ENCODE measurements at places on chromosomes 2 and 18.

DNA sequence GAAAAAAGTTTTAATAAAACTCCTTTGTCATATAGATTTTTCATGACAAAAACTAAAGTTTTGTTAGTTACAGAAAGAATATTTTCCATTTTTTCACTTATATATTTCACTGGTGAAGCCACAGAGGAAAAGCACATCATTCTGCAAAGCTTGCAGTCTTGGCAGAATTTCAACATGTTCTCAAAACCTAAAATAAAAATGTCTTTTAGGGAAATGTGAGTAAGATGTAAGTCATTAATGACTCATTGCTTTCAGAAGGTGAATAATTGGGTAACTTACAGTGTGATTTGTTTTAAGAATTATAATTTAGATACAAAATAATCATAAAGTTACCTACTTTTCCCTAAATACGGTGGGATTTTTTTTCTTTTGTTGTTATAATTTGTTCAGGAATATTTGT is 43.4 kb upstream of the TNFRSF11A start:
- DNase-seq: no peak

- no peak for DNase-seq
These were observed 348.7 kb upstream of the GALNT5 start for GRCh38 chr2:156908825-156909224.

DNA sequence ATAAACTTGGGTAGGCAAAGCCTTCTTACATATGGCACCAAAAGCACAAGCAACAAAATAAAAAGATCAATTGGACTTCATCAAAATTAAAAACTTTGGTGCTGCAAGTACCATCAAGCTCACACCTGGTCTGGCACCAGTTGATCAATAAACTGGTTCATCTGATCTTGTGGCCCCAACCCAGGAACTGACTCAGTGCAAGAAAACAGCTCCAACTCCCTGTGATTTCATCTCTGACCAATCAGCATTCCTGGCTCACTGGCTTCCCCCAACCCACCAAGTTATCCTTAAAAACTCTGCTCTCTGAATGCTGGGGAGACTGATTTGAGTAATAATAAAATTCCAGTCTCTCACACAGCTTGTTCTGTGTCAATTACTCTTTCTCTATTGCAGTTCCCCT is 8.4 kb downstream of the EPG5 start:
- DNase-seq: no peak

DNA sequence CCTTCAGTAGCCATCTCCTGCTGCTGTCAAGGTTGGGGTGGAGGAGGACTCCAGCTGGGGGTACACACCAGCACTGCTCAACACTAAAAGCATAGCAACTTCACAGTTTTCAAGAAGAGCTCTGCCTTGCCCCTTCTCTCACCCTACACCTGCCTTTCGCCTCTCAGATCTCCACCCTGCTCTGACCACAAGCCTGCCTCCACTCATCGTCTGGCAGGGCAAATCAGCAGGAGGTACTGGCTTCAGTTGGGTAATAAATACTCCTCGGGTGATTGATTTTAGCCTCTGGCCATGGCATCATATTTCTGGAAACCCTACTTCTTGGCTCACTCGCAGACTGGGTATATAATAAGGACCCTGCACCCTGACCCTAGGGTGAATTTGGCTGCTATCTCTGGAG is 3.1 kb upstream of the PRKAG3 start:
- no peak for DNase-seq

DNA sequence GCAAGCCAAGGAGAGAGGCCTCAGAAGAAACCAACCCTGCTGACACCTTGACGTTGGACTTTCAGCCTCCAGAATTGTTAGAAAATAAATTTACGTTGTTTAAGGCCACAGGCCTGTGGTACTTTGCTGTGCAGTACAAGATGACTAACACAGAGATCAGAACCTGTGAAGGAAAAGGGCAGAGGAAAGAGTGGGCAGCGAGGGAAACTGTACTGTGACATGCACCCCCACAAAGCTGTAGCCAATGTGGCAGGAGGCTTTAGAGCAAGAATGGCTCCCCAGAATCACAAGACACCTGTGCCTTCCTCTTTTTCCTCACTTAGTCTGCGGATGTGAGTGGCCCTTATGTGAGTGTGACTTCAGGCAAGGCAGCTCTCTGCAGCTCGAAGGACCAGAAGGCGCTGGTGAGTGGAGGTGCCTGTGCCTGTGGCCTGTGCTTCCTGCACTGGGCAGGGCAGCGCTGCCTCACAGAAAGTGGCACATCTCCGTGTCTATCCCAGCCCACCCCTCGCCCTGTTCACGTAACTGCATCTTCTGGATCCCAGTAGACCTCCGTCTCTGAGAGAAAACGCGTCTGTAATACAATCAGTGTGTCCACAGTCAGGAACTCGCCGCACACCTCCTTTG is 89.5 kb downstream of the MRPS9 start:
- no peak for DNase-seq

DNA sequence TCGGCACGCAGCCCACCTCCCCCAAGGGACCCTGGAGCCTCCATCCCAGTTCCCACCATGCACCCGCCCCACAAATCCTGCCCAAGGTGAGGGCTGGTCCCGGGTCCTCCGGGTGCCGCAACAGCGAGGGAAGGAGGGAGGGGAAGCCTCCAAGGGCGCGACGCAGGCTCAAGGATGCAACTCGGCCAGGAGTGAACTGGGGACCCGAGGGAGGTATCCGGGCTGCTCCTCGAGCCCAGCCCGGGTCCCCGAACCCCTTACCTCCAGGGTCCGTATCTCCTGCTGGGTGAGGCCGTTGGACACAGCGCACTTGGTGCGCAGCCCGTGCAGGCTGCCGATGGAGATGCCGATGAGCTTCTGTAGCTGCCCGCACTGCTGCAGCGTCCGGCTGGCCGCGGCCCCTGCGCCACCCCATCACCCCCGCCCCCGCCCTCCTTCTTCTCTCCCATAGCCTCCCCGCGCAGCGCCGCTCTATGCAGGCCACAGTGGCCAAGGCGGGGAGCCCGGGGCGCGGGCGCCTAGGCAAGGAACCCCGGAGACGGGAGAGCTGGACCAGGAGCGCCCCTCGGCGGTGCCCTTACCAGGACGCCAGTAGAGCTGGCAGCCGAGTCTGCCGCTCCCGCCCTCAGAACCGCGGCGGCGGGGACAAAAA is 124.1 kb downstream of the ANKRD30BL start:
- no peak for DNase-seq

DNA sequence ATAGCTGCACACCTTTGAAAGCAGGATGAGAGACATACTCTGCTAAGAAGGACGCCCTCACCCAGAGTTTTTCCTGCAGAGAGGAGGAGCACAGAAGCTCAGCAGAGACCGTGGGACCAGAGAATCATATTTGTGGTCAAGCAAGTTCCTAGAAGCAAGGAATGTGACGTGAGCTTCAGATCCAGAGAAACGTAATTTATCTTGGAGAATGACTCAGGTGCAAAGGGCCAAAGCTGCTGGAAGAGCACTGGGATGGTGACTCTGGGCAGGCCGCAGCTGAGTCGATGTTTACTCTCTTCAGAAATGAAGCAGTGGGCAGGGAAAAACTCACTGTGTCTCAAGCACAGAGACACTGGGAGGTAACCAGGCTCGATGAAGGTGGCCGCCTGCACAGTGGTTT is 50.1 kb upstream of the IGFBP2 start:
- no peak for DNase-seq

- DNase-seq: peak; percentile 16
These were observed 304.0 kb downstream of the LPIN1 start for GRCh38 chr2:12050396-12050795.

- DNase-seq: no peak
These were observed 27.9 kb upstream of the SPTBN1 start for GRCh38 chr2:54428108-54428831.

GRCh38 chr2:152492131-152492530 is 157.2 kb downstream of the FMNL2 start:
- DNase-seq: no peak

- DNase-seq: no peak
These were observed 105.2 kb upstream of the TFCP2L1 start for GRCh38 chr2:121390082-121390692.

DNA sequence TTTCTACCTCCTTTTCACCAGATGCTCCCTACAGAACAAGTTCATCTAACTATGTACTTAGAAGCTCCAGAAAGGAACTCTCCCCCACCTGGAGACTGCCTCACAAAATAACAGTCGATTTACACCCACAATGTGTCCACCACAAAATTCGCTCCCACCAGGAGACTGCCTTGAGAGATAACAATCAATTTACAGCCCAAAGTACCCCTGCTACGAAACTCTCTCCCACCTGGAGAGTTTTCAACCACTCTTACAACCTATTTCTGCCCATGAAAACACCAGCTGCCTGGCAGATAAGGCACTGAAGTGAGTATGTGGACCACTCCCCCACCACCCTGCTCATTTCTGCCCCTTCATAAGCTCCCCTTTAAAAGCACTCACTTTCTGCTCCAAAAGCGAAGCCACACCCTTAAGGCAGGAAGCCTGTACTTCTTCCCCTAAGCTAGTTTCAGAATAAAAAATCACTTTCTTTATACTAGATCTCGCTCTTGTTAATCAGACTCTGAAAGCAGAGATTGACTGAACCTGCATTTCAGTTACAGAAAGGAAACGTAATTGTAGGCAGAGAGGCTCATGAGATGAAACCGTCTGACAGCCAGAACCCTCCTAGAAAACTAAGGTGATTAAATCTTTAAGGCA is 94.4 kb upstream of the RBBP8 start:
- no peak for DNase-seq

GRCh38 chr2:133194362-133194655 is 374.0 kb downstream of the NCKAP5 start:
- no peak for DNase-seq

DNA sequence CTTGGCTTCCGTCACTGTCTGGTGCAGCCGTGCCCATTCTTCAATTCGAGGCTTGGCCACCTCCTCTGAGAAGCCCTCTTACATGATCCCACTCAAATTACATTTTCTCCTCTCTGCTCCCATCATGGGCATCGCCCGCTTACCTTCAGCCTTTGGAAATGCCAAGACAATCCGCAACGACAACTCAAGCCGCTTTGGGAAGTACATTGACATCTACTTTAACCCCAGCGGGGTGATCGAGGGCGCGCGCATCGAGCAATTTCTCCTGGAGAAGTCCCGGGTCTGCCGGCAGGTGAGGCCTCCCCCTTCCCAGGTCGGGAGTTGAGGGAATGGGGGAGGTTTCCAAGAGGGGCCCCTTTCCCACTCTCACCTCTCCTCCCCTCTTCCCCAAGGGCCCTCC is 38.3 kb downstream of the MYO7B start:
- DNase-seq: no peak

DNA sequence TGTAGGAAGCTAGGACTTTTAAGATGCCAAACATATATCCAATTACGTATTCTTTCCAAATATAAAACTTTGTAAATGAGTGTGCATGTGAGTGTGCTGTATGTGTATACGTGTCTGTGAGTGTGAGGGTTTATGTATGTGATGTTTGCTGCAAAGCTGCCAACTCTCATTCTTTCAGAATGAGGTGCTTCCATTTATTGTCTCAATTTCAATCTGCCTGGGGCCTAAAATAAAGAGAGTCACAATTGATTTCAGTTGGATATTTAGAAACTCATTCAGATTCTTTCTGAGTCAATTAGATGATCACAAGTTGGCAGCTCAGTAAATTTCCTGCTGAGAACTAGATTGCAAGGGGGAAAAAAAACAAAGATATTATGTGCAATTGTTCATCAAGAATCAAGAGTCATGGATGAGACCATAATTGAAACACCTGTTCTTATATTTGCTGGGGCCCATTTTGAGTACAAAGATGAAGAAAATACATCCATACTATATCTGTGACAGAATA is 621.2 kb upstream of the ACVR2A start:
- DNase-seq: no peak

GRCh38 chr2:159650574-159650973 is 34.2 kb upstream of the BAZ2B start:
- DNase-seq: no peak

DNA sequence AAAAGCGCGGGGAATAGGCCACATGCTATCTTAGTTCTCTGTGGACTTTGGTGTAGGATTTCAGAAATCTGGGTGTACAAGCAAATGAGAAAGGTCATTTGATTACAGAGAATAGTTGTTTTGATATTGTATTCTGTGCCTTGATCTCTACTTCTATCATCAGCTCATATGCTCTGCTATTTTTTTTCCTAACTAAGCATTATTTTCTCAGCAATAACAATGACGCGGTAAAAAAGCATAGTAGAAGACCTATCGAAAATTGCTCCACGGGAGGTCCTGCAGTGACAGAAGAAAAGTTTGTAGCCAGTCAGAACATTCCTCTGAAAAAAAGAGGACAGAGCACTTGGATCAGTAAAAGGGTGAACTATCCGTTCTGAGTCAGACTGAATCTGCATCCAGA is 2.8 kb upstream of the SETBP1 start:
- no peak for DNase-seq

- no peak for DNase-seq
These were observed 425.0 kb upstream of the ID2 start for GRCh38 chr2:8256905-8257304.

- DNase-seq: no peak
These were observed 34.7 kb downstream of the RASGRP3 start for GRCh38 chr2:33511141-33511540.

- DNase-seq: peak; percentile 73
These were observed 35.7 kb downstream of the CDC42EP3 start for GRCh38 chr2:37635504-37636380.

GRCh38 chr2:55108456-55109160 is 58.4 kb upstream of the RTN4 start:
- DNase-seq: no peak
